ENCODE measurements at places on chromosomes 3 and 15.

DNA sequence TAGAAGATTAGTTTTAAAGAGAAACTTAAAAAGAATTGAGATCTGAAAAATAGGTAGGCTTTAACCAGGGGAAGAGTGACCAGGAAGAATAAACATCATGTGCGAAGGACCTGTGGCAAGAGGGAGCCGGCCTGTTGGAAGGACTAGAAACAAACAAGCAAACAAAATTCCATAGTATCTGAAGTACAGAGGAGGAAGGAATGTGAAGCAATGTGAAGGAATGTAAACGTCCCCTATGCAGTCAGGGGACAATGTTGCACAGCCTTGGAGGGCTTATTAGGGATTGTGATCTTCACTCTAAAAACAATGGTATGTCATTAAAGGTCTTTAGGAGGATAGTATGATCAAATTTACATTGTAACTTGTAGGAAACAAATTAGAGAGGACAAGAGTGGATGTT, 84.4 kb upstream of the PLCL2 start:
- no peak for DNase-seq

GRCh38 chr15:48422401-48422800, 91.2 kb downstream of the DUT start:
- DNase-seq: no peak

- no peak for DNase-seq
Observed at GRCh38 chr15:60695713-60696522, 217.0 kb upstream of the ICE2 start.

DNA sequence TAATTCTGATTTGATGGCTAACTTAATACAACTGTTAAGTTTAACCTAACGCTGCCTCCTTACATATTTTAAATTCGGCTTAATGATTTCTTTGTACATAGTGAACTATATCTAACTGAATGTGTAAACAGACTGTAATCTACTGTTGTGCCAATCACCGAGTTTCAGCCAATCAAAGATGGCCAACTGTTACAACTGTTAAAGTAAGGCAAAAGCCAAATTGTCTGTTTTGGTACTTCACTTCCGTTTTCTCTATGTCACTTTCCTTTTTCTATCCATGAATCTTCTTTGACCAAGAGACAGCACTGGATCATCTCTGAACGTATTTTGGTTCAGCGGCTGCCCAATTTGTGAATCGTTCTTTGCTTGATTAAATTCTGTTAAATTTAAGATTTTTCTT, 137.0 kb downstream of the LMLN start:
- DNase-seq: no peak

DNA sequence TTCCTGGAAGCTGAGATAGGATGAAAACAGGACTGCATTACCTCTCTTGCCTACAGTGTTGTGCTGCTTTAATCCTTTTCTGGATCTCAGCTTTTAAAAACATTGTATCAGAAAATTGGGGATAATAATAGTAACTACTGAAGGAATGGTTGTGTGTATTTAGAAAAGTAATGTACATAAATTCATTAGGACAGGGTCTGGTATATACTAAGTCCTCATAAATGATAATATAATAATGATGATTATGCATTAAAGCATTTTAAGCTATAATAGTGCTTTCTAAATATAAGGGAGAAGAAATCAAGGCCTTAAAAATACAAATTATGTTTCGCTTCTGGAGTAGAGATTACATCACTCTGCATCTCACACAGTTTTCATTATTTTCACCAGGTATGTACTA, 530.1 kb downstream of the ZNF385D start:
- no peak for DNase-seq

DNA sequence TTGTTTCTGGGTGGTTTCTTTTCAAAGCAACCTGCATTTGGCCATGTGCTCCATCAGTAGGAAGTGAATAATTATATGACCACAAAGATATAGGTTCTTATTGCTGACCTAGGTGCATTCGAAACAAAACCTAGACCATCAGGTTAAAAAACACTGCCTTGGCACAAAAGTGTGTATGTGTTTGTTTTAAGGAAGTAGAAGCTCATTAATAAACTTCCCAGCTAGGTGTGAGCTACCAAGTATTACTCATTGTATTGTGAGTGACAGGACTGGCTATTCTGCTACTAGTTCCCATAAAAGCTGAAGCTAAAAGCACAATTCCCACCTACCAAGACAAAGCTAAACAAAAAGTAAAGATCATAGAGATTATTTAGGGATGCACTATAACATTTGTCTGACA, 168.2 kb downstream of the TP63 start:
- DNase-seq: no peak

DNA sequence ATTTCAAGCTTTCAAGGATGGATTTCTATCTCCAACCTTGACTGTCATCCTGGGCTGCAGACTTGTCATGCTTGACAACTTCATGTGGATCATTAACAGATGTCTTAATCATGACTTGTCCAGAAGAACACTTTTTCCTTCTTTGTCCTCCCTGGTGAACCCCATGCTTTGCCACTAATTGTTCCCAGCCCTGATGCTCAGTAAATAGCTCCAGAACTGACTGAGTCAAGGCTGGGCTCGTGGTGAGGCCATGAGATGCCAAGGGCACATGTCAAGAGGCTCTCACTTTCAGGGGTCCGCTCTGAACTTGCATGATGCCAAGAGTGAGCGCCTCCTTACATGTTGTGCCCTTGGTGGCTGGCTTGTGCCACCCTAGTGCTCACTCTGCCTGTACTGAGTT, 48.9 kb upstream of the KY start:
- DNase-seq: no peak

DNA sequence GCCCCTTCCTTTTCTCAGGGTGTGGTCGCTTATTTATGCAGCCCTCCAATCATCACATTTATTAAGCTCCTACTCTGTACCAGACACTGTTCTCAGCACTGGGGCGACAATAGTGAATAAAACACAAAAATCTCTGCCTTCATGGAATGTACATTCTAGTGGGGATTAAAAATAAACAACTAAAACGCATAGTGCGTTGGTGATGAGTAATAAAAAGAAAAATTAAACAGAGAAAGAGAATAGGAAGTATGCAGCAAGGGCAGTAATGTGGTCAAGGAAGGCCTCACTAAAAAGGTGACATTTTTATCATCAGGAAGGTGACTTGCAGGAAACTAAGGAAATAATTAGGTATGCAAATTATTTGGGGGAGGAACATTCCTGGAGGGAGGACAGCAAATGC, 5.1 kb downstream of the SLC51B start:
- no peak for DNase-seq

GRCh38 chr3:197226179-197226578, 72.2 kb downstream of the DLG1 start:
- no peak for DNase-seq

- DNase-seq: no peak
Observed at GRCh38 chr3:129280183-129280582, 1.5 kb downstream of the HMCES start.

DNA sequence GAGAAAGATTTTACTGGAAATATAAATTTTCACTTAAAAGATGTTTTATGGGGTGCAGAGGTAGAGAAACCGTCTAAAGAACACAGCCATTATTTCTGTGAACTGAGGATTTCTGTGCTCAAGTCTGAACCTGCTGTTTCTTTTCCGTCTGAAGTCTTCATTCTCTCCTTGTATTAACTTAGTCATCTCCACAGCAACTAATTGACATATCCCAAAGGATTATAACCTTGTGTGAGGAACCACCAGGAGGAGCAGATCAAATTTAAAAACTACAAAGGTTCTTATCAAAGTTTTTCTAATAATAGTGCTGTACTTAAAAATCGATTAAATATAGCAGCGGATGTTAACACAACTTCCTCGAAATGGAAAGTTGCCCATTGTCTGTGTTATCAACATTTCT, 31.1 kb upstream of the ICE2 start:
- no peak for DNase-seq

DNA sequence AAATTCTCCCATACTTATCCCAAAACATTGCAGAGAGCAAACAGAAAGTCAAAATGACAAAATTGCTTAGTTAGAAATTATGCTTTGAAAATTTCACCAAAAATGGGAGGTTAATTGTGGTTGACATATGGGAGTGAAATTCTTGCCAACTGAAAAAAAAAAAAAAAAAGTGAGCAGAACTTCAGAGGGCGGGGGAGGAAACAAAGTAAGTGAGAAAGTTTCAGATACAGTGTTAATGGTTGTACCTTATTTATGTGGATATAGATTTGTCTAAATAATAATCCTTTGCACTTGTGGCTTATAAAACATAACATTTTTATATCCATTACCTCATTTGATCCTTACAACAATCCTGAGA, 91.5 kb upstream of the RAP2B start:
- DNase-seq: no peak

DNA sequence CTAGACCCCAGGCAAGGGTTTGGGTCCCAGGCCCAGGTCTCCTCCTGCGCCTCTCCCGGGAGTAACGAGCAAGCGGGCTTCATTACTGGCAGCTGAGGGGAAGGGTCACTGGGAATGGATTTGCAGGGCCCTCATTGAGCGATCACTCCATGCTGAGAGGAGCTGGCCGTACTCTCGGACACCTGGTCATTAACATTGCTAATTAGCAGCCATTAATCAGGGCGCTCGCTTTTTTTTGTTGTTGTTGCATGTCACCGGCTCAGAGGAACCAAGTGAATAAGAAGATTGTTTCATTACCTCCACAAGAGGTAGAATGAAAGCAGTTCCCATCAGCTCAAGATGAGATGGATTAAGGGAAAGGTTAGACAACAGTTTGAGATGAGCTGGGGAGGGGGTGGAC, 293.0 kb upstream of the ATP11B start:
- DNase-seq: no peak

GRCh38 chr3:32193101-32193500, 45.4 kb upstream of the CMTM8 start:
- DNase-seq: no peak

Data from T-cell (primary cell).